Fibroblast of skin of abdomen (primary cell): ENCODE measurements at places on chromosomes 16 and 17.
A peak's percentile ranks its signal among the peaks of the same experiment; 100 is the strongest.

- no peak for DNase-seq
Measured at GRCh38 chr17:50924800-50925199, 58.6 kb upstream of the TOB1 start.

DNA sequence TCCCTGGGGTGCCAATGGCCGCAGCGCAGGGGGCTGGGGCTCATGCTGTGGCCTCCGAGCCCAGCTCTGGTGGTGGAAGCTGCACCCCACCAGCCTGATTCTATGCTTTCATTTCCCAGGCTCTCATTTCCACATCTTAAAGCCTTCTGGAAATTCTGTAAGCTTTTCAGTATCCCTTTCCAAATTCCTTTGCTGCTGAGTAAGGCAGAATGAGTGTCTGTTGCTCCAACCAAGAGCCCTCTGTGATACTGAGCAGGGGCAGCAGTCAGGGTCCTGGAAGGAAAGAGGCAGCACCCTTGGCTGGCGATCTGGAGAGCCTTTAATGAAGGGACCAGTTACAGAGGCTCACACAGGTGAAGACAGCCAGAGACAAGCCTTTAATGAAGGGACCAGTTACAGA, 79.5 kb upstream of the FOXF1 start:
- DNase-seq: no peak

DNA sequence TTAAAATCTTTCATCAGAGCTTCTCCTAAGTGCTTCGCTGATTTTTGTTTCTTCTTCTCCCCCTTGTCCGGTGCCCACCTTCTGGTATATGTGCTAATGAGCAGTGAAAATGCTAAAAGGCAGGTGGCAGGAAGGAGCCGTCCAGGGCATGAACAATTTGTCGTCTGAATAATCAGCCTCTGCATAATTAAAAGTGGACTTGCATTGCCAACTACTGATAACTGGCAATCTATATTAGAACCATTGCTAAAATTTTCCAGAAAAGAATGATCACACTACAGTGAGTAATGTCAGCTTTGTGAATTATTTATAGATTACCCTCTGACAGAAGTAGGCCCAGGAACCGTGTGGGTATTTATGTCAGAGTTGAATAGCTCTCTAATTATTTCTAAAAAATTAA, 28.1 kb downstream of the SERPINF1 start:
- no peak for DNase-seq

GRCh38 chr16:50276801-50277555, 10.6 kb downstream of the ADCY7 start:
- DNase-seq: no peak

- DNase-seq: peak; percentile 100
Measured at GRCh38 chr16:2835638-2836493, 5.8 kb downstream of the ZG16B start.

GRCh38 chr17:5380491-5381135, 38.8 kb downstream of the NUP88 start:
- no peak for DNase-seq

DNA sequence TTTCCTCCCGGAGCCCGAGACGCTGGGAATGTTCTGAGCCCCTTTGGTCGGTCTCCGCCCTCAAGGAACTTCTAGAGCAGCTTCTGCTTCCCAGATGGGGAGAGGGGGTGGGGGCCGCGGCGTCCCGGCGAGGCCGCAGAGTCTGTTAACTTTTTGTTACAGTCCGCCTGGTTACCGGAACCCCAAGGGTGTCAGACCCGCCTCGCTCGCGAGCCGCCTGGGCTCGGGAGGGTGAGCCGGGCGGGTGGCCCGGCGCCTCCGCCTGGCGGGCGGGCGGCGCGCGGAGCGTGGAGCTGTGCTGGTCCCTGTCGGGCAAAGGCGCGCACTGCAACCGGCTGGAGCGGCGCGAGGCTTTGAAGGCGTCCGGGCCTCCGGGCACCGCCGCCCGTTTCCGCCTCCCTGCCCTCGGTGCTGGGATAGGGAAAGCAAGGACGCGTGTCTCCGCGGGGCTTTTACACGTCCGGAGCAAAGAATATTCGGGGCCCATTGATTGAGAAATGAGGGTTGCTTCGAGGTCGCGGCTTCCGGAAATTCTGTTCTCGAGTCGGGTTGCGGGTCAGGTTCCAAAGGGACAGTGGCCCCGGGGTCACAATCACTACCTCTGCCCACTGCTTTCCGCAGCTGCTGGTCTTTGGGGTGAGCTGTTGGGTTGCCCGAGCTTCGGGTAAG, 1.7 kb downstream of the HS3ST3B1 start:
- DNase-seq: peak; percentile 83

DNA sequence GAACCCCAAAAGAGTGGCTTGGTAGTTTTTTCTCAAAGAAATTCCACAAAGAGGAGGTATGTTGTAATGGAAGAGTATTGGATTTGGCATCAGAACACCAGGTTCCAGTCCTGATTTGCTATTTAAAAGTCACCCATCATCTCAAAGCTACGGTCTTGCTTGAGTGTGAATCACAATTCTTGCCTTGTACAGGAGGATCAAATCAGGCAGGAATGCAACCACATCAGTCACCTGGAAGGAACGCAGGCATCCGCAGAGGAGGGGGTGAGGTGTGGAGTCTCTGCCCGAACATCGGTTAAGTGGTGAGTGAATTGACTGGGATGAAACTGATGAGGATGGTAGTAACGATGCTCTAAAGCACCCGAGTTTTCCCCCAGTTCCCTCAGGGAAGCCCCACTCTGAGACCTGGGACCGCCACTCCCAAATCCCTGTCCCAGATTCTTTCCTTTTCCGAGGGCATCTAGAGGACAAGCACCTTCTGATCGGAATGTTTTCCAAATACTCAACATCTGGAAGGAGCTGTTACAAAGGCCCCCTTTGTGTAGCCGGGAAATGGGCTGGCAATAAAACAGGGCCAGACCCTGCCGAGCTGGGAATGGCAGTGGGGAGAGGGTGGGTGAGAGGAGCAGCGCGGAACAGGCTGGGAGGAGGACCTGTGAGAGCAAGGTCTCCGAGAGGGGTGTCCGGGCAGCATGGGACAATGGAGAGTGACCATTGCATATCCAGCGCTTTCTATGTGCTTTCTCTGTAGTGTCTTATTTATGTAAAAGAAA, 469.6 kb downstream of the SLC39A11 start:
- DNase-seq: peak; percentile 33

DNA sequence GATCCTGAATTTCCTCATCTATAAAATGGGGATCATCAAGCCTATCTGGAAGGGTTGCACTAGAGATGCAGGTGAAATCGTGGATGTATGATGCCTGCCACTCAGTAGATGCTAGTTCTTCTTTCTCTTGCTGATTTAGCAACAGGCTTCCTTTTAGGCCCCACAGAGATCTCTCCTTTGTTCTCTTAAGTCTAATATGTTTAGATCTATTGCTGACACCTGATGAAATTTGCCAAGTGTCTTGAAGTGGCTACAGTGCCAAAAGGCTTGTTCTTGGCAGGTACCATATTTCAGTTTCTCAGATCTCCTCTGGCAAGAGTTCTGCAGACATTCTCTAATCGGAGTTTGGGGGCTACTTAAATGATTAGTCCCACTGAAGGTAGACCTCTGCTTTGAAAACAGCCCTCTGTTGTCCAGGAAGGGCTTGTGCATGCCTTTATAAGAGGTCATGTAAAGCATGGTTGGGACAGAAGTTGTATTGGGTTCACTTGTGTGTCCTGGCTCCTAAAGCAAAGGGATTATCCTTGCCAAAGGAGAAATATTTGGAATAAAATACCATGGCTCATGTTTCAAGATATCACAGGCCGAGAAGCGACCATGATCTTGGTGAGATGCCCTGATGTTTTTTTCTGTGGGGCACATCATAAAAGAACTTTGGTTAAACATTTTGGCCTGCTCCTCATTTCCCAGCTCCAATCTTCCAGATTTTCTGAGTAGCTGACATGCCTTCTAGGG, 234.0 kb downstream of the MSI2 start:
- DNase-seq: no peak

DNA sequence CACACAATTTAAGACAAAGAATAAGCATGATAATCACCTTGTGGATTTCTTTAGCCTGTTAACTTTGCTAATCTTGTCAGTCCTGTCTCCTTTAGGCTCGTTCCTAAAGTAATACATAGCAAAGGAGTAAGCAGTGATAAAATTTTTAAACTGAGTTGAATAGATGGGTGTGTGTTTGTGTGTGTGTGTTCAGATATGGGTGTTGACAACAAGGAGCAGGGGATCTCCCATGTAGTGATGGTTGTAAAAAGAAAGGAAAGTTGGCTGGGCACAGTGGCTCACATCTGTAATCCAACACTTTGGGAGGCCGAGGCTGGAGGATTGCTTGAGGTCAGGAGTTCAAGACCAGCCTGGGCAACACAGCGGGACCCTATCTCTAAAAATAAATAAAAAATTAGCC, 44.6 kb upstream of the KCNJ2 start:
- no peak for DNase-seq

- DNase-seq: no peak
Measured at GRCh38 chr16:62010186-62010585, 26.1 kb downstream of the CDH8 start.

DNA sequence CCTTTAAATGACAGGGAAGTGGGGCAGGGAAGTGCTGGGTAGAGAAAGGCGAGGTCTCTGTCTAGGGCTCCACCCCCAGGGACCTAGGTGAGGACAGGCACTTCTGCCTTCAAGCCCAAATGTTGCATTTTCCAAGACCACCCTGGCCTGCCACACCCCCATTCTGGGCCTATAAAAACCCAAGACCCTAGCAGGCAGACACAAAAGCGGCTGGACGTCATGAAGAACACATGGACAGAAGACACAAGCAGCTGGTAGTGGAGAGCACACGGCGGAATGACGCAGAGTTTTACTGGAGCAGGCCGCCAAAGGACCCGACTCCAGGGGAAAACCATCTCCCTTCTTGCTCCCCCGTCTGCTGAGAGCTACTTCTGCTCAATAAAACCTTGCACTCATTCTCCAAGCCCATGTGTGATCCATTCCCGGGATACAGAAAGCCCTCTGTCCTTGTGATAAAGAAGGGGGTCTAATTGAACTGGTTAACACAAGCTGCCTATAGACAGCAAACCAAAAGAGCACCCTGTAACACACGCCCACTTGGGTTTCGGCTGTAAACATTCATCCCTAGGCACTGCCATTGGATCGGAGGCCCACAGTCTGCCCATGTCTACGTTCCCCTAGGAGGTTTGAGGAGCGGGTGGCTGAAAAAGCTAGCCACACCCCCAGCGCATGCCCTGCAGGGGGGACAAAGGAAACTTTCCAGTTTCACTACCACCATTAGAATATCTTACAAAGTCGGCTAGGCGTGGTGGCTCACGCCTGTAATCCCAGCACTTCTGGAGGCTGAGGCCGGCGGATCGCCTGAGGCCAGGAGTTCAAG, 622.2 kb upstream of the SALL1 start:
- DNase-seq: no peak

- no peak for DNase-seq
Measured at GRCh38 chr17:55266958-55267688, 2.4 kb downstream of the HLF start.

- DNase-seq: peak; percentile 37
Measured at GRCh38 chr17:58327363-58328194, 1.0 kb downstream of the TSPOAP1 start.

- DNase-seq: no peak
Measured at GRCh38 chr17:7254511-7254910, 2.5 kb downstream of the ELP5 start.

DNA sequence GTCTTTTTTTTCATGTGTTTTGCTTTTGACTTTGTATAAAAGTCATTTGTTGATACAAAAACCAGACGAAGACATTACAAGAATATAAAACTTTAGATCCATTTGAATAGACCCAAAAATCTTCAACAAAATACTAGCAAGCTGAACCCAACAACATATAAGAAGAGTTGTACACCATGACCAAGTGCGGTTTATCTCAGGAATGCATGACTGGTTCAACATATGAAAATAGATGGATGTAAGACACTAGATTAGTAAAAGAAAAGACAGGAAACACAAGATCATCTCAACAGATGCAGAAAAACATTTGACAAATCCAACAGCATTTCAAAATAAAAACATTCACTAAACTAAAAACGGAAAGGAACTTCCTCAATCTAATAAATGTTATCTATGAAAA, 69.0 kb downstream of the TBC1D16 start:
- peak; percentile 24 for DNase-seq

GRCh38 chr17:47301161-47301560, 22.6 kb upstream of the EFCAB13 start:
- no peak for DNase-seq

GRCh38 chr16:67088551-67088950, 21.2 kb upstream of the PHAF1 start:
- no peak for DNase-seq

- DNase-seq: no peak
Measured at GRCh38 chr17:74840989-74841666, 18.6 kb downstream of the GRIN2C start.

- peak; percentile 10 for DNase-seq
Measured at GRCh38 chr17:33175562-33175961, 117.5 kb downstream of the ASIC2 start.

GRCh38 chr17:56125830-56126819, 27.1 kb upstream of the ANKFN1 start:
- peak; percentile 83 for DNase-seq

DNA sequence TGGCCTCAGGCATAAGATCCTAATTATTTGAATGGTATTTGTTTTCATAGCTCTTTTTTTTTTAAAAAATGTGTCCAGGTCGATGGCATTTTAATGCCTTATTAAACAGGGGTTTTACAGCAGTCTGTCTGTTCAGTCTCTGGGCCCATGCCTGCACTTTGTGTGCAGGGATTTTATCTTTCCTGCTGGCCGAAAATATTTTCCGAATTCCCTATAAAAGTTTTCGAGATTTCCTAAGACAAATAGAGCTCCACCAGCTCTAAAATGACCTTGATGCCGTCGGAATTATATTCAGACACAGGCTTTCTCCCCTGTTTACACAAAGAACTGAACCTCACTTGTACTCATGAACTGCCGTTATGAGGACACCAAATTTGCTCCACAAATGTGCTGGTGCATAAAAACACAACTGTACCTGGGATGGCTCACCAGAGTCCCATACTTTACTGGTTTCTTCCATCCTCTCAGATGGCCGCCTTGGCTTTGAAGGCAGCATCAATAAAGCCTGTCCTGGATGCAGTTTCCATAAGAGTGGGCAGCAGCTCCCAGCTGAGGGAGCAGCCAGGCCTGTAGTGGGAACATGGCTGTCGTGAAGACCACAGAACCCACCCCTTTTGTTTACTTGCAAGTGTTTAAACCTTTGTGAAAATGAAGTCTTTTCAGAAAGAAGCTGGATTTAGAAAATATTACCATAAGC, 44.9 kb downstream of the TBX4 start:
- DNase-seq: no peak

- no peak for DNase-seq
Measured at GRCh38 chr17:47969930-47970724, 786 bp upstream of the CDK5RAP3 start.

DNA sequence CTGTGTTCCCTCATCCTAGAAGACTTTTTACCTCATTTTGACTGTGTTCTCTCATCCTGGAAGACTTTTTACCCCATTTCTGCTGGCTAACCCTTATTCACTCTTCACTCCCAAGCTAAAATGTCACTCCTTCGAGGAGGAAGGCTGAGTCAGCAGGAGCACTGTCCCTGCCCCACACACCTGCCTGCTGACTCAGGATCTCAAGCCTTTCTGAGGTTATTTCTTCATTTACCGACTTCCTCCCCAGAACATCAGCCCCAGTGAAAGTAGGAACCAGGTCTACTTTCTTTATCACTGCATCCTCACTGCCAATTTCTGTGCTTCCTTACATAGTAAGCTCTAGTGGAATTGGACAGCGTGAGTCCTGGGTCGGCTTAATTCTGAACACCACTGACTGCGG, 220.6 kb downstream of the HS3ST4 start:
- DNase-seq: no peak

- DNase-seq: no peak
Measured at GRCh38 chr17:9185688-9186284, 164.5 kb downstream of the NTN1 start.

- peak; percentile 67 for DNase-seq
Measured at GRCh38 chr16:81831722-81832126, 52.6 kb downstream of the PLCG2 start.

GRCh38 chr17:67488161-67488560, 111.1 kb downstream of the PITPNC1 start:
- DNase-seq: no peak
